ENCODE measurements at places on chromosomes 4 and X.
A peak's percentile ranks its signal among the peaks of the same experiment; 100 is the strongest.

DNA sequence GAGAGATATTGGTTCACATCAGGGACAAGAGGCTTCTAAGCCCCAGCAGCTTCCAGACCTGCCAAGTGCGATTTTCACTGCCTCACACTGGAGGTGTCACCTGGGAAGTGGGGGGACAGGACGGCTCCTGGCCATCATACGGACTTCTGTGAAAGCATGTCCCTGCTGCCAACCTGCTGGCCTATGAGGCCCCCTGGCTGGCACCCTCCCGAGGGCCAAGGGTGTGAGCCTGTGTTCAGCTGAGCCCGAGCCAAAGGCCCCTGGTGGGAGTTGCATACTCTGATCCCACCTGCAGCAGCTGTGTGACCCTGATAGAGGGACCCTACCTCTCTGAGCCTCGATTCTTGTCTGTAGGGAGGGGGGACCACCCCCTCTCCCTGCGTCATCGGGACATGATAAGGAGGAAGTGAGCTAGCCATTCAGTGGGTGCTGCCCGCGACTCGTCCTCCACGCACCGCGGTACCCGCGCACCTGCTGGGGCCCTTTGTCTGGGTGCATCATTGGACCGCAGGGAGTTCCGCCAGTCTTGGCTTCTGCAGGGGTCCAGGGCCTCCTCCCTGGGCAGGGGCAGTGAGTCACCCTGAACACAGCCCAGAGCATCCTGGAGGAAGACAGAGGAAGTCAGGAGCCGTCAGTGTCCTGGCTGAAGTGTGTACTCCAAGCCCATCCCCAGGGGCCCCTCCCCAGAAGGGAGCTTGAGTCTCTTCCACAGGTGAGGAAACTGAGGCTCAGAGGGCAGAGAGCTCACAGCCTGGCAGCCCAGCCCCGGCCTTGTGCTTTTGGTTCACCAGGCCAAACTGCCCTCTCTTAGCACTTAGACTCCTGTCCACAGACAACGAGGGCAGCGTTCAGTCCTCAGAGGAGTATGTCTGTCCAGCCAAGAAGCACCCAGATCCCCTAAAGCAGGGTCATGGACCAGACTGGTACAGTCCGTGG is 24.1 kb downstream of the C4orf50 start:
- no peak for DNase-seq

- DNase-seq, result no peak
These were observed 42.6 kb upstream of the IL13RA2 start for GRCh38 chrX:115060013-115060412.

DNA sequence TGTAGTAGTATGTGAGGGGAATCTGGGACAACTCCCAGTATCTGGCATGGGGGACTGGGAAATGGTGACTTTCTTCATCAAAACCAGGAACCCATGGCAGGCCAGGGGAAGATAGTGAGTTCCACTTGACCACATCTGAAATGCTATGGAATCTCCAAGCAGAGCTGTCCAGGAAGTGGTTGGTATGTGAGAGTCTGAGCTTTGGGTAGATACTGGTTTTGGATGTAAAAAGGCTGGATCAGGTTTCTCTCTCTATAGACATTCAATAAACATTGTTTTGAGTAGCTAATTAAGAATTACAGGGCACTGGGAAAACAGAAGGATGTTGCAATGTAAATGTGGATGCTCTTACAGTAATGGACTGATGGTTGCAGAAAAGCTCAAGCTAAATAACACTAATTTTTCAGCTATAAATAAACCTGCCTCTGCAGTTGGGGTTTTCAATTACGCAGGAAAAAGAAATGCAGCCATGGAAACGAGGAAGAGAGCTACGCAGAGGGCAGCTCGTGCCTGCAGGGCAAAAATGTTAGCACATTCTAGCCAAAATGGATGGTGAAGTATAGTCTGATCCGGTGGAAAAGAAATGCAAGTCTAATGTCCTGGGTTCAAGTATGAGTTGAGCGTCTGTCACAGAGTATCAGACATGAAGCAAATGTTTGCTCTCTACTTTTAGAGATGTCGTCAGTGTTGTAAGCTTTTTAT is 13.4 kb upstream of the CHRNA9 start:
- no peak for DNase-seq

GRCh38 chrX:44828008-44828605 is 15.7 kb upstream of the DUSP21 start:
- no peak for DNase-seq

DNA sequence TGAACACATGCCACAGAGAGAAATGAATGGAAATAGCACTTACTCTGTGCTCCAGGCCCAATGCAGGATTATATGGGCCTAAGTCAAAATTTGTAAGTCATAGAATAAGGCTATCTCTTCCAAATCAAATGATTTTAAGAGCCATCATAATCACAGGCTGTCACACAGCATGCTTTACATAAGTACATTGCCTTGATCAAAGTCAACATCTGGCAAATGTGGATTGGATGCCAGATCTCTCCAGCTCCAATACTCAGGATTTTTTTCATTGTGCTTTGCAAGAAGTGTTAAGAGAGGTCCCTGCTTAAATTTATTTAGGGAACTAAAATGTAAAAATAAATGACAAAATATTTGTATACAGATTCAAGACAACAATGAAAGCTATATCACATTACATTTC is 299.9 kb downstream of the PRDM5 start:
- no peak for DNase-seq

- no peak for DNase-seq
These were observed 244.7 kb downstream of the PALLD start for GRCh38 chr4:168741281-168742173.

- no peak for DNase-seq
These were observed 25.9 kb downstream of the RNF175 start for GRCh38 chr4:153733751-153734448.

GRCh38 chr4:120636120-120636630 is 286.4 kb downstream of the PRDM5 start:
- DNase-seq, result no peak

GRCh38 chr4:119151161-119151560 is 15.5 kb downstream of the MYOZ2 start:
- no peak for DNase-seq

DNA sequence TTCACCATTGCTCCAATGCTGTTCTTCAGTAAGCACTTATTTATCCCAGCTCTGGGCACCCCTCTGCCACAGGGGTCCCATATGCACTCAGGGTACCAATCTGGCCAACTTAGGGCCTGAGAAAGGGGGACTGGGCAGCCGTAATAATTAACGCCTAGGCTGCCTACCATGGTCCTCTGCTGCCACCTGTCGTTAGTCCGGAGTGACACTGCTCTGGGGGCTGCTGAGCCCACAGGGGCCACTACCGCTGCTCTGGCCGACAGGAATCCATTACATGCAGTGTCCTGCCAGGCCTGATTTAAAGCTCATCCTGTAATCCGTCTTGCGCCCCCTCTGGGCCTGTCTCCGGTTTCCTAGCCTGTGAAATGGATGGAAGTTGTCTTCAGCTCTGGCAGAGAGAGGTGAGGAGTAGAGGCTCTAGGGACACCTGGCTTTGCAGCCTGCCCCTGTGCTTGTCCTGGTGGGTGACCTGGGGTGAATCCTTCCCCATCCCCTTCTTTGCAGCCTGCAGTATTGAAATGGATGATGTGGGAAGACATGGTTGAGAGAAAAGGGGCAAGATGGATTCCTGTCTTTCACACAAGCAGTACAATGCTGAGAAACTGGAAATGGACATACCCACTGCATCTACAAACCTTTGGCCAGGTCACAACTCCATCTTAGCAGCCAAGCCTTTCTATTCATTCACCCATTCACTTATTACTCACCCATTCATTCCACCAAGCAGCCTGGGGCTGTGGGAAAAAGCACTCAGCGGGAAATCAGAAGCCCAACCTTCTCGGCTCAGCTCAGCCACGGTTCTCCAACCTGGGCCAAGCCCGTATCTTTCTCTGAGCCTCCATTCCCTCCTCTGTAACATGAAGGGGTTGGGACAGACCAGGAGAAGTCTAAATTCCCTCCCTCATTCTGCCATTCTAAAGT is 116.3 kb upstream of the NALF2 start:
- peak; percentile 45 for DNase-seq

DNA sequence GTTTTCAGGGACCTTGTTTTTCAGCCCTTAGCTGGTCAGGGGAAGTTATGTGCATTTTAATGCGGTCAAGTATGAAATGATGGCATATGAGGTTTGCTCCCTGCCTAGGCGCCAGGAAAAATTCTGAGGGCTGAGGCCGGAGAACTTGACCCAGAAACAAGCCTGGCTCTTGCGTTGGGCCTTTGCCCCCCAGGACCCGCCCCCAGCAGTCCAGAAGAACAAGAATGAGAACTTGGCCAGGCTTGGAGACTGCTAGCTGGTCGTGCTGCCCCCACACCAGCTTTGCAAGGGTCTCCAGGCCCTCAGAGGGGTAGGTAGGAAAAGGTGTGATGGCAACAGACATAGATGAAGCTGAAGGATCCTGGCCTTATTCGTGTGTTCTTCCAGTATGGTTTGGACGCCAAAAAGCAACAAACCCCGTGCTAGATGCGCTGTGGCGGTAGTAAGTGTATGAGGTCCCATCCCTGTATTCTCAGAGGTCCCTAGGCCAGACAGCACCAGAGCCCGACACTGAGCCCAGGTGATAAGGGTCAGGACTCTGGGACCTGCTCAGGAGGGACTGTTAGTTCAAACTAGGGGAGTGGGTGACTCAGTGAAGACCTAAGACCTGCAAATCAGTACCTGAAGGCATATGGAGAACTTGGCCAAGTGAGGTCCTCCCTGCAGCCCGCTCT is 10.5 kb downstream of the NKX3-2 start:
- DNase-seq, result no peak

GRCh38 chrX:28472926-28473325 is 114.3 kb upstream of the IL1RAPL1 start:
- no peak for DNase-seq

DNA sequence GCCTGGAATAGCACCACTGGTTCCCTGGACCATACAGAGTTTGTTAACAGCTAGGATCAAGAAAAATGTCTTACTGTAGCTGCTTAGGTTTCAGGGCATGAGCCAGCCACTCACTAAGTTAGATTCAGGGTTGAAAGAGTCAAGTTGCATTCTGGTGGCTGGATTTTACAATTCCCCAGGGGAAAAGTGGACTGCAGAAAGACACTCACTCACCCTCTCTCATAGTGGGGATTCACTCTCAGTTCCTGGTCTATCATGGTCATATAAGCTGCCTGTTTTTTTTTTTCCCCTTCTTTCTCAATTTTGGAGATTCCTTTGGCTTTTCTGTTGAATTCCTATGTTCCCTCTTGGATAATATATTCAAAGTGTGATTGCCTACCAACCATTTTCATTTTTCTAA is 744.2 kb upstream of the GRIA3 start:
- no peak for DNase-seq

- no peak for DNase-seq
These were observed 102.7 kb downstream of the TRAM1L1 start for GRCh38 chr4:116982656-116983055.

GRCh38 chr4:100022792-100023222 is 72.7 kb upstream of the H2AZ1 start:
- DNase-seq, result no peak

- DNase-seq, result no peak
These were observed 34.1 kb downstream of the HTRA3 start for GRCh38 chr4:8303485-8304281.

DNA sequence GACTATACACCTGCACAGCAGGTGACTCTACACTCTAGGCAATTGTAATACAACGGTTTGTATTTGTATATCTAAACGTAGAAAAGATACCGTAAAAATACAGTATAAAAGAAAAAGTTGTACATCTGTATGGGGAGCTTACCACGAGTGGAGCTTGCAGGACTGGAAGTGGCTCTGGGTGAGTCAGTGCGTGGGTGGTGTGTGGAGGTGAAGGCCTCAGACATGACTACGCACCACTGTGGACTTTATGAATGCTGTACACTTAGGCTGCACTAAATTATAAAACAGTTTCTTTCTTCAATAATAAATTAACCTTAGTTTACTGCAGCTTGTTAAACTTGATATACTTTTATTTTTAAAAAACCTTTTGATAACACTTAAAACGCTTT is 85.0 kb upstream of the FAT1 start:
- no peak for DNase-seq

- DNase-seq, result no peak
These were observed 3.3 kb upstream of the SUPT20HL1 start for GRCh38 chrX:24357106-24357505.

DNA sequence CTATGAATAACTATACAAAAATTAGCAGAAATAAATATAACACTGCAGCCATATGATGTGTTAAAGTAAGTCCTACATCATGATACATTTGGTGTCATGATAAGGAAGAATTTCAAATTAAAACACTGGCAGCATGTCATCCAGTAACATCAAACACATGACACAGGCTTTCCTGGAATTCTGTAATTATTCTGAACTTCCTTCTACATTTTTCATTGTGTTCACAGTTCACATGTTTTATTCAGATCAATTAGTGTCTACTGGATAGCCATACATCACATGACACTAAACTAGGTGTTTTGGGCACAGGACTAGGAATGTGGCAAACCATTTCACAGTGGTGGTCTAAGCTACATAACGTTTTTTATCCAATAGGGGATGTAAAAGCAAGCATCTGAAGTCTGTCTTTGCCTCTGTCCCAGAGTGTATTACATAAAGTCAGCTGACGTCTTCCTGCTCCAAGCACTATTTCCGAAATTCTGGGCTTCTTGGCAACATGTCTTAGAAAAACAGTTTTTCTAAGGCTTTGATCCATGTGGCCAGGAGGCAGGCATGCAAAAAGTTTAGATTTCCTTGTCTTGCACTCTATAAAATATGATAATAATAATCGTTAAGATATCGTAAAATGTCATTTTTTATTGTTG is 707.9 kb downstream of the CENPC start:
- DNase-seq, result no peak

- no peak for DNase-seq
These were observed 245.4 kb downstream of the DCLK2 start for GRCh38 chr4:150323406-150324325.

- no peak for DNase-seq
These were observed 15.9 kb upstream of the ADRA2C start for GRCh38 chr4:3750334-3750733.

- no peak for DNase-seq
These were observed 38.2 kb upstream of the UXT start for GRCh38 chrX:47697181-47697580.

DNA sequence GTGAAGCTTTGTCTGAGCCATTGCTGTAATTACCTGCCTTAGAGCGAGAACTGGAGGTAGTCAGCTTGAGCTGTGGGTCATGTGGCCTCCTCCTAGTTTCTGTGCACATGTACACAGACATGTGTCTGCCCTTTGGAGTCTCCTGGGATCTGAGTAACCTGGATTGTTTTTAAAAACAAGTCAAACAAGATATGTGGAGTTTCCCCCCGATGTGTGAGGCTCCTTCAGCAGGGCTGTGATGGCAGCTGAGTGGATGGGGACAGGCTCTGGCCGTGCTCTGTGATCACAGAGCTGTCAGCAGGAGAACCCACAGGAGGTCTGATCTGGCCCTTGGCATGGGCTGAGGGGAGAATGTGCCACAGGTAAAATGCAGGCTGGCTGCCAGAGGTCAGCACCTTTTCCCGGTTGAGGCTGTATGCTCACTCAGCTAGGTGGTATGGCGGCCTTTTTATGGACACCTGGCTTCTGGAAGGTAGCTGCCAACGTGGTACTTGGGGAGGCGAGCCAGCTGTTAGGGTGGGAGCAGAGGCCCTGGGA is 38.4 kb downstream of the NOP14 start:
- DNase-seq, result no peak

All from frontal cortex (tissue), 4 donors.